Tongue (tissue), 3 donors: ENCODE measurements at places on chromosomes 16 and 17.

DNA sequence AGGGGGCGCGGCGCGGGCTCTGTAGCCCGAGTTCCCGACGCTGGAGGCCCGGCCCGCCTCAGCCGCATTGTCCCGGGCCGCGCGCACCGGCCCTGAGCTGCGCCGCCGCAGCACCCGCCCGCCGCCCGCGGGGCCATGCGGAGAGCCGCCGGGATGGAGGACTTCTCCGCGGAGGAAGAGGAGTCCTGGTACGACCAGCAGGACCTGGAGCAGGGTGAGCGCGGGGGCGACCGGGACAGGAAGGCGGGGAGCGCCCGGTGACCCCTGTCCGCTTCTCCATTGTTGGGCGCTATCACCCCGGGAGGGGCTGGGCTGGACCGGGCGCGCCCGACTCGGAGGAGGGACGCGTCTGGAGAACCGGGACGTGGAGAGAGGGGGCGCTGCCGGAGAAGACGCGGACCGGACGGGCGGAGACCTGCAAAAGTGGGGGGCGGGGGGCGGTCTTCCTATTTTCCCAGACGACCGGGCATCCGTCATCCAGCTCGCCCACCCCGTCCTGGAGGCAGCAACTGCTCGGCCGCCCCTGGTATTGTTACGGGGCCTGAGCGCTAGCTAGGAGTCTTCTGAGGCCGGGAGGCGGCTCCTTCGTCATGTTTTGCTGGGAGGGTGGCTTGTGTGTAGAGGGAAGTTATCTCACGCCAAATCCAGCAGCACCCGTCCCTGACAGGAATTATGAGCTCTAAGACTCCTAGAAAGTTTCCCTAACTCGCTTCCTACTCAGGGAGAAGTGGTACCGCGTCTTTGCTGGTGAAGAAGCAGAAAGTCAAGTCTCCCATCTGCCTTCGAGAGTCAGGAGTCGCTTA, 678 bp downstream of the CDR2L start:
- peak; percentile 91 for DNase-seq

GRCh38 chr16:3720418-3720817, 3.1 kb upstream of the TRAP1 start:
- no peak for DNase-seq

- DNase-seq = no peak
Observed at GRCh38 chr16:52050418-52050817, 496.5 kb downstream of the TOX3 start.

- DNase-seq = peak; percentile 42
Observed at GRCh38 chr16:19396555-19397011, 21.1 kb upstream of the TMC5 start.

DNA sequence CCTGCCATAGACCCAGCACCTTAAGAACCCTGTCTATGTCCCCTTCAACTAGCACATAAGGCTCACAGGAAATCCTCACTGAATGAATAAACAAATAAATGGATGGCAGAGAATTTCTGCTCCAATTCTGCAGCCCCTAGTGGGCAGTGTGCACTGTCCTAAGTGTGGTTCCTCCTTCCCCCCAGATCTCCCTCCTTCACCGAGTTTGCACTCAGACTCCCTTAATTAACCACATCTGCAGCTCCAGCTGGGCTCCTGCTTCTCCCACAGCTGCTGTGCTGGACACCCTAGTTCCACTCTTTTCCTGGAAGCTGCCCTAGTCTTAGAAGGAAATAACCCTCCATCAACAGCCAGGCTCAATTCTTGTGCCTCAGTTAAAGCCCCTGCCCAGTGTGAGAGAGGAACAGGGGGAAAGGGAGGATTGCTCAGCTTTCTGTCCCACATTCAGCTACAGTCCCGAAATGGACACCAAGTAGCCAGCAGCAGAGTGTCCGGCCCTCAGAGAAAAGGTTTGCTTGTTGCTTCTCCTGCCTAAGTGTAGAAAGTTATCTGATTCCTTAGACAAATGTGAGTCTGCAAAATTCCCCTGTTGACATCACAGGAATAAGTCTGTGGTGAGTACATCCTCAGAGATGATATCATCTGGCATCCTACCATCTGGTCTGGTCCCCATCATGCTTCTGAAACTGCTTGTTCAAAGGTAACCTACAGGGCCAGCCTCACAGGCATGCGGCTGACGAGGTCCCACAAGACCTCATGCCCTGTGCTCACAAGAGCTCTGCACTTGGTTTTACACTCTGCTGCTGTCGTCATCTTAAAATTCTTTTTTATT, 12.3 kb downstream of the LRRC3C start:
- DNase-seq = peak; percentile 88

- no peak for DNase-seq
Observed at GRCh38 chr16:66205287-66206231, 160.9 kb upstream of the CDH5 start.

- no peak for DNase-seq
Observed at GRCh38 chr16:31875112-31875803, 1.7 kb downstream of the ZNF267 start.

GRCh38 chr16:9484881-9485280, 393.4 kb downstream of the HAPSTR1 start:
- DNase-seq = no peak

DNA sequence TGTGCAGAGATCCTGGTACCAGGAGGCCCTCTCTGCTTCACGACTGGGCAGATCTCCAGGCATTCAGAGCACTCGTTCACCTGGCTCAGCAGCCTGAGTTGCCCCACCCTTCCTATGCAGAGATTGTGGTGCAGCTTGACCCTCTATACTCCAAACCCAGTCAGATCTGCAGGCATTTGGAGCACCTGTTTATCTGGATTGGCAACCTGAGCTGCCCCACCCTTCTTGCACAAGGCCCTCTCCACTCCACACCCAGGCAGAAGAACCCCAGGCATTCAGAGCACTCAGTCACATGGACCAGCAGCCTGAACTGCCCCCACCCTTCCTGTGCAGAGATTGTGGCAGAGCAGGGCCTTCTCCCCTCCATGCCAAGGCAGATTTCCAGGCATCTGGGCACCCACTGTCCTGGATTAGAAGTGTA, 88.4 kb upstream of the CDH5 start:
- DNase-seq = no peak

DNA sequence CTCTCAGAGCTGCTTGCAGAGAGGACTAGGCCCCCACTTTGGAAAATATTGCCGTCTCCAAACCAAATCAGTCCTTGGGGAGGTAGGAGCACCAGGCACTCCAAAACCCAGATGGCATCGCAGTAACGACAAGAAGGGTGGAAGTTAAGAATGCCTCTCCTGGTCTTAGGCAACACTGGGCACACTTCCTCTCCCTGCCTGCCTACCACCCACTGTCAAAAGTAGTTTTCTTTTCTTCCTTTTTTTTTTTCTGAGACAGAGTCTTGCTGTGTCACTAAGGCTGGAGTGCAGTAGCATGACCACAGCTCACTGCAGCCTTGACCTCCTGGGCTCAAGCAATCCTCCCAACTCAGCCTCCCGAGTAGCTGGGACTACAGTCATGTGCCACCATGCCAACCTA, 47.2 kb downstream of the SRL start:
- DNase-seq = no peak

GRCh38 chr17:19900809-19901208, 33.1 kb upstream of the ULK2 start:
- DNase-seq = no peak

GRCh38 chr16:52399116-52399515, 147.8 kb downstream of the TOX3 start:
- DNase-seq = no peak

DNA sequence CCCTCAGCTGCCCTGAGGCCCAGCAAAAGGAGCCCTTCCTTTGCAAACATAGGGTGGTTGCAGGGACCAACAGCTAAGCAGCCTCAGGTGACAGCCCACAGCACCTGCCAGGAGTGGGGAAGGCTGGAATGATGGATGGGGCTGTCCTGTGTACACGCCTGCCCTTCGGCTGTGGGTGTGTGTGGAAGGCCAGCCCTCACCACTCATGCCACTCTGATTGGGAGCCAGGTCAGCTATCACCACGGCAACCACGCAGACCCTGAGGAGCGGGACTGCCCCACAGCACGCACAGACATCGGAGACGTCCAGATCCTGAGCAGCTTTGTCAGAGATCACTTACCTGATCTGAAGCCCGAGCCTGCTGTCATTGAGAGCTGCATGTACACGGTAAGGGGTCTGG, 11.9 kb downstream of the PIPOX start:
- no peak for DNase-seq

DNA sequence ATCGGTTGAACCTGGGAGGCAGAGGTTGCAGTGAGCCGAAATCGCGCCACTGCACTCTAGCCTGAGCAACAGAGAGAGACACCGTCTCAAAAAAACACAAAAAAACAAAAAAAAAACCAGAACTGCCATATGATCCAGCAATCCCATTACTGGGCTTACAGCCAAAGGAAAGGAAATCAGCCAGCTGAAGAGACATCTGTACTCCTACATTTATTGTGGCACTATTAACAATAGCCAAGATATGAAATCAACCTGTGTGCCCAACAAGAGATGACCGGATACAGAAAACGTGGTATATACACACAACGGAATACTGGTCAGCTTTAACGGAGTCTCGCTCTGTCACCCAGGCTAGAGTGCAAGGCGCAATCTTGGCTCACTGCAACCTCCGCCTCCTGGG, 14.6 kb downstream of the FANCA start:
- peak; percentile 33 for DNase-seq

GRCh38 chr16:13453938-13454553, 465.9 kb upstream of the ERCC4 start:
- DNase-seq = peak; percentile 37

- DNase-seq = no peak
Observed at GRCh38 chr16:19655242-19655777, 62.7 kb downstream of the KNOP1 start.

DNA sequence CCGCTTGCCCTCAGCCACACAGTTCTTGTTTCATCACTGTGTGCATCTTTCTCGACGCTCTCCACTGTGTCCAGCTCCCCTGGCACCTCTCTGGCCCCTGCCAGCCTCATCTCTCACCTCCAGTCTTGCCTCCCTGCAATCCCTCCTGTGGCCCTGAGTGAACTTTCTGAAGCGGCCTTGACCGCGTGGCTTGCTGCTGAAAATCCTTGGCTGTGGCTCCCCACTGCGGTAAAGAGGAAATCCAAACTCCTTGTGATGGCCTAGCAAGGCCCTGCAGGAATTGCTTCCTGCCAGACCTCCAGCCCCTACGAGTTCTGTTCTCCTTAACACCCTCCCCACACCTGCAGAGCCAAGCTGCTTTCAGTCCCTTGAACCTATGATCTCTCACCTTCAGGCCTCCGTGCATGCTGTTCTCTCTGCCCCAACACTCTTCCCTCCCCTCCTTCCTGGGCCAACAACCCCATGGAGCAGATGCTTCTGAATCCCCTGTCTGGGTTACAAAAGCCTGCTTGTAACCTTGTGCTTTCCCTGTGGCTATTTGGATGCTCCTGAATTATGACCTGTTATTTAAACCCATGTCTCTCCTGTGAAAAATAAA, 33.6 kb upstream of the BRD7 start:
- DNase-seq = no peak

- peak; percentile 41 for DNase-seq
Observed at GRCh38 chr16:78147911-78148401, 48.5 kb downstream of the WWOX start.

- DNase-seq = no peak
Observed at GRCh38 chr17:41691031-41691777, 2.5 kb downstream of the EIF1 start.

DNA sequence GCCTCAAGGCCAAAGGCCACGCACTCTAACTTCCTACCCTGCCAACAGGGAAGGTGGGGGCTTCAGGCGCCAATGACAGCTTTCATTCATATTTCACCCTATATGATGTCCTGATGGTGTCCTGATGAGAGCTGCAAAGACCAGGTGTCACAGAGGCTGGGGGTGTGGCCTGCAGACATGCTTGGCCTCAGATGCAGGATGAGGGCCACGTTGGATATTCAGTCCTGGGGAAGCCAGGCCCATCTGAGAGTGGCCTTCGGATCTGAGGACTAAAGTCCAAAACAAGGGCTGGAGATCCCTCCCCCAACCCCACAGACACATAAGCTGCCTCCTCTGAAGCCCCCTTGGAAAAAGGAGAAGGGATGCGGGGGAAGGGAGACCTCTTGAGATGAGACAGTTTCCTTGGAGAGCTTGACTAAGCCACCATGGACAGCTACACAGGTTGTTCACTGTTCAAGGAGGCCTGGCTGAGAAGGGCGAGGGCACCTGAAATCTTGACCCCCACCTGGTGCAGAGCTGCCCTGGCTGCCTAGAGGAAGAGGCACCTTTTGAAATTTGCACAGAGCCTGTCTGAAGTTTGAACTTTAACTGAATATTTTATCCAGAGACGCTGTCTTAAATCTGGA, 24.3 kb upstream of the GSG1L start:
- DNase-seq = no peak

- peak; percentile 35 for DNase-seq
Observed at GRCh38 chr17:55816532-55817396, 65.9 kb downstream of the PCTP start.

GRCh38 chr17:47928415-47928814, 13.0 kb upstream of the PNPO start:
- no peak for DNase-seq

GRCh38 chr17:6245301-6246177, 175.4 kb downstream of the WSCD1 start:
- no peak for DNase-seq

DNA sequence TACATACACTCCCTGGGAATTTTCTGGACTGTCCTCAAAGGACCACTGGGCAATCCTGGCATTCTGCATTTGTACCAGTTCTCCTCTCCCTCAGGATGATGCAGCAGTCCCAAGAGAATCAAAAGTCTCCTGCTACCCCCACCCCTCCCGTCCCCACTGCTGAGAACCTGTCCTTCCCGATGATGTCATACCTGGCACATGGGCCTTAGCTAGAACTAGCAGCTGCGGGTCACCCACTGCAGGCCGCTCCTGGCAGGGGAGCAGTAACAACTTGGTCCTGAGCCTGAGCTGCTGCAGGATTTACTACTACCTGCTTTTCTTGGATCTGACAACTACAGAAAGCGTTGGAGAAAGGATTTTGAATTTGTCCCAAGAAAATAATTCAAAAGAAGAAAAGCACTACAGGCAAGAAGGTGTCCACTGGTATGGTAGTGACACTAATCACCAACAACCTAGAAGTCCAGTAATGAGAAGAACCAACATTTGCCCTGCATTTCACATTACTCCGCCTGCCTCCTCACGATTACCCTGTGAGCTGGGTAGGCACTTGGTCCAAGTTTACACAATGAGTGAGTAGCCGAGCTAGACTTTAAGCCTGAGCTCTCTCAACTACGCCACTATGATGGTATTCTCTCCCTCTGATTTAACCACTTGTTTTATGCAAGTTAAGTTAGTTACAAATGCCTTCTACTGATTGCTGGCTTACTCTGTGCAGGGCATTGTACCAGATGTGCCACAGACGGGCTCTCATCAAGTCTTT, 55.3 kb upstream of the ETV4 start:
- peak; percentile 88 for DNase-seq

GRCh38 chr16:73882651-73883050, 414.0 kb upstream of the PSMD7 start:
- no peak for DNase-seq
